Stimulated activated CD8-positive, alpha-beta memory T cell treated with anti-CD3 and anti-CD28 coated beads, Interleukin-7, amount 100 ng/mL, for 1 hour (primary cell): ENCODE measurements at places on chromosomes 11 and 22.

DNA sequence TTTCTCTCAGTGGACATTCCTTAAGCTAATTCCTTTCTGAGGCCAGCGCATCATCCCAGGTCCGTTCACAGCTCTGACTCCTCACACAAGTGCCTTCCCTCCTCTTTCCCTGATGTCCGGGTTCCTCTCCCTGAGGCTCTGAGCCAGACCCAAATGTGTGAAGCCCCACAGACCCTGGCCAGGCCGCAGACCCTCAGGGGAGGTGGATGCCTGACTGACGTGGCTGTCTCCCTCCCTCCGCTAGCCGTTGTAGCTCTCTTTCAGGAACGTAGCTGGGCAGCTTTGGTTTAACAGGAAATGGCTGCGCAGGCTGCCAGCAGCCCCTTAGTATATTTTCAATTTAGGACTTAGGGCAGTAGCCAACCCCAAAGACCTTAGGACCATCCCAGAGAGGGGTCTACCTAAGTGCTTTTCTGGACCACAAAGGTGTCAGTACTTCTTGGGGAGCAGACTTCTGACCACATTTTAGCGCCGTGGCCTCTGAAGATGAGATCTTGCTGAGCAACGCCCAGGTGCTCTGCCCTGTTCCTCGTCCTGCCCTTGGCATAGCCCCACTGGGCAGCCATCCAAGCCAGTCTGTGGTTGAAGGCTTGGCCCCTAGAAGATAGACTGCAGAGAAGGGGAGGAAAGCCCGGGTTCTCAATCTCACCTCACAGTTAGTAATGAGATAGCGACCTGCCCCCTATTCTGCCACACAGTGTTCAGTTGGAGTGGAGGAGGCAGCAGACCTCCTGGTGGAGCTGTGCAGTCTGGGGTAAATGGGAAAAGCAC is 27.0 kb downstream of the MYBPC3 start:
- no peak for DNase-seq

- DNase-seq, result no peak
Measured at GRCh38 chr11:17211286-17211685, 3.5 kb upstream of the PIK3C2A start.

GRCh38 chr11:118703563-118704106 is 24.2 kb upstream of the TREH start:
- no peak for DNase-seq

DNA sequence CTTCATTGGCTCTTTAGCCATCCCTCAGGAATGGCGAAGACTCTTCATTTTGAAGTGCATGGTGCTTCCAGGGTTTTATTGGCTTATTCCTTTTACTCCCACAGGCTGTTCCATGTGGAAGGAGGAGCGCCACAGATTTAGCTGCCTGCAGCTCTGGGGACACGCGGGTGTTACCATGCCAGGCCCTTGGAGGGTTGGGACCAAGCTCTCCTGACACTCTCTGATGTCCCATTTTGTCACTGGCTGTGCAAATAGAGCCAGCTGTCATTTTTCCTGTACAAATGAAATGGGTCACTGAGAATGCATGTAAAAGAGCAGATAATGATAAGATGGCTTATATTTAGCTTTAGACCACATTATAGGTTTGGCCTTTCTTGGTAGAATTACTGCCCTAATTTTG is 9.2 kb downstream of the THYN1 start:
- no peak for DNase-seq

GRCh38 chr11:1155274-1155693 is 2.5 kb upstream of the MUC5AC start:
- DNase-seq, result no peak
